Muscle of leg (tissue), 16 donors: ENCODE measurements at places on chromosomes 13 and 19.

- no peaks in the 10 kb centered on the region for H3K36me3 ChIP-seq
- no peaks in the 10 kb centered on the region for H3K4me1 ChIP-seq
- H3K27me3 ChIP-seq, result no peaks in the 10 kb centered on the region
- no peak overlapping the region for H3K27ac ChIP-seq
- no peak for DNase-seq
Observed at GRCh38 chr13:30332456-30333143, 25.2 kb upstream of the KATNAL1 start.

DNA sequence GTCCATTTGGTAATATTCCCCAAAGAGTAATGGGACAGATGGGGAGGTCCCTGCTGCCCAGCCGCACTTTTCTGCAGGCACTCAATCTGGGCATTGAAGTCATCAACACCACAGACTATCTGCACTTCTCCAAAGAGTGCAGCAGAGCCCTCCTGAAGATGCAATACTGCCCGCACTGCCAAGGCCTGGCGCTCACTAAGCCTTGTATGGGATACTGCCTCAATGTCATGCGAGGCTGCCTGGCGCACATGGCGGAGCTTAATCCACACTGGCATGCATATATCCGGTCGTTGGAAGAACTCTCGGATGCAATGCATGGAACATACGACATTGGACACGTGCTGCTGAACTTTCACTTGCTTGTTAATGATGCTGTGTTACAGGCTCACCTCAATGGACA, 295.0 kb downstream of the GPC5 start:
- DNase-seq, result no peak
- H3K27me3 ChIP-seq, result no peaks in the 10 kb centered on the region
- no peaks in the 10 kb centered on the region for H3K4me1 ChIP-seq
- H3K27ac ChIP-seq, result no peak overlapping the region

DNA sequence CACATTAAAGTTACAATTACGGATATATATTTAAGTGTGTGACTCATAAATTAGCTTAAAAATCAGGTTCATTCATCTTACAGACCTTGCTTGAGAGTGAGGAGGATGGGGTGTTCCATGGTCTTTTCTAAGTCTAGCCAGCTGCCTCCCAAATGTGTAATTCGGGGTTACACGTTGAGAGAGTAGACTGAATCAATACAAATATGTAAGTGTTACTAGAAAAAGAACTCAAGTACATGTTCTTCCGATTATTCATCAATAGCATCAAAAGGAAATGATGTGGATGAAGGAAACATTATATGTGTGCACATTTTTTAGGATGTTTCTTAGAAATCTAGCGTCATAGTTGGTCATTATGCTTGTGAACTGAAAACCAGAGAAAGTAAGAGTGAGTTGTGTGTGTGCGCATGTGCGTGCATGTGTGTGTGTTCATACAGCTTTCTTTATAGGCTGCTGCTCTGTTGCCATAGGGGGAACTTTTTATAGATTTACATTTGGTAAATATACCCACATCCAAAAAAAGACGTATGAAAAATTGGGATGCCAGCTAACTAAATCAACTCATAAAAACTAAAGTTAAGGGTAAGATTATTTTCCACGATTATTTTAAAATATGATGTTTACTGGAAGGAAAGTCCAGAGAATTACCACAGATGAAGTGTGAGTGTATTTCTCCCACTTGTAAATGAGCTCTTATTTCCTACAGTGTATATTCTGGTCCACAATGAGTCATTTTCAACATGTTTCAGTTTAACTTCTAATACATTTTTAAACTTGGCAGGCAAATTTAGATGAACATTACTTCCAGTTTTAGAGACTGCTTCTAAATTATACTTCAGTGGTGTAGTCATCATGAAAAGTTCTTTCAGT, 82.4 kb downstream of the PIBF1 start:
- H3K4me1 ChIP-seq, result no peaks in the 10 kb centered on the region
- peak; percentile 94 for DNase-seq
- peak overlapping the region; percentile 73 for H3K27ac ChIP-seq
- H3K4me3 ChIP-seq, result no peak overlapping the region
- H3K27me3 ChIP-seq, result no peaks in the 10 kb centered on the region
- H3K36me3 ChIP-seq, result peaks cover 6% of the 10 kb centered on the region

DNA sequence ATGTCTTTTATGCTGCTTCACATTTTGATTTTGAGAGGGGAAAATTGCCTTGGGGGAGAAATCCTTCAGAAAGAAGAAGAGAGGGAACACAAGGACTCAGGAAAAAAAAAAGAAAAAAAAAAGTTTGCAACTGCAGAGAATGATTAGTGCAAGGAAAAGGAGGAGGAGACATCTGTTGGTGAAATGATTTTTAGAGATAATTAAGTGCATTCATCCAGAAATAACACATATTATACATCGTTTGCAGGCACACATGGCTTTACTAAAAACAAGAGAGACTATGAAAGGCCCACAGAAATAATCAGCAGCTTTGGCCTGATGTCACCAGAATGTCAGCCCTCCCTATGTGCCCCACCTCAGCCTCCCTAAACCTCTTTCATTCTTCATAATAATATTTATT, 1058.2 kb downstream of the PCDH9 start:
- no peak for DNase-seq
- H3K27me3 ChIP-seq, result no peaks in the 10 kb centered on the region
- no peak overlapping the region for H3K4me3 ChIP-seq
- no peaks in the 10 kb centered on the region for H3K4me1 ChIP-seq

- H3K27me3 ChIP-seq, result no peaks in the 10 kb centered on the region
- H3K27ac ChIP-seq, result peak overlapping the region; percentile 84
- H3K4me1 ChIP-seq, result peaks cover 28% of the 10 kb centered on the region
- DNase-seq, result peak; percentile 98
- no peak overlapping the region for H3K4me3 ChIP-seq
Observed at GRCh38 chr19:17553256-17553655, 2.2 kb upstream of the COLGALT1 start.

- H3K27ac ChIP-seq, result peak overlapping the region; percentile 11
- H3K4me3 ChIP-seq, result no peak overlapping the region
- DNase-seq, result peak; percentile 65
- H3K36me3 ChIP-seq, result no peaks in the 10 kb centered on the region
- peaks cover 21% of the 10 kb centered on the region for H3K4me1 ChIP-seq
Observed at GRCh38 chr13:44734201-44734707, 158.1 kb upstream of the TSC22D1 start.

- no peaks in the 10 kb centered on the region for H3K4me1 ChIP-seq
- H3K4me3 ChIP-seq, result no peak overlapping the region
- no peaks in the 10 kb centered on the region for H3K36me3 ChIP-seq
- no peak overlapping the region for H3K27ac ChIP-seq
- DNase-seq, result no peak
- H3K27me3 ChIP-seq, result no peaks in the 10 kb centered on the region
Observed at GRCh38 chr13:60944863-60945262, 470.8 kb downstream of the PCDH20 start.

DNA sequence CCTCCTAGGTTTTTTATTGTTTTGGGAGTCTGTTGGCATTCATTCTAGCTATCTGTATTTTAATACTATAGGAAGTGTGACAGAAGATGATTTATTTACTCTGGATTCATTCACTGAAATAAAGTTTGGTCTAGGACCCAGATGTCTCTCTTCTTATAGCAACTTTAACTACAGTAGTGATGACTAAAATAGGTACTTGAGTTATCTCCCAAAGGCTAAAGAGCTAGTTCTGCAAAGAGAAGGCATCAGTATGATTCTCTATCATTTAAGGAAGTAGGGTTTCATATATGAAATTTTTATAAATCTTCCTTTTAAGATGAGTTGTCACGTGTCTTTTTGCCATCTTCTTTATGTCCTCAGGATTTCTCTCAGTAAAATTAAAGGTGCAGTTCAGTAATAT, 507.4 kb downstream of the KCTD12 start:
- H3K4me1 ChIP-seq, result peaks cover 2% of the 10 kb centered on the region
- no peaks in the 10 kb centered on the region for H3K36me3 ChIP-seq
- H3K4me3 ChIP-seq, result no peak overlapping the region
- H3K27ac ChIP-seq, result no peak overlapping the region

GRCh38 chr19:58361900-58362271, 665 bp downstream of the ZNF497 start:
- DNase-seq, result peak; percentile 65
- H3K36me3 ChIP-seq, result peaks cover 9% of the 10 kb centered on the region
- H3K27ac ChIP-seq, result peak overlapping the region; percentile 98

GRCh38 chr19:1970806-1971502, 30.0 kb downstream of the CSNK1G2 start:
- H3K4me3 ChIP-seq, result no peak overlapping the region
- no peak overlapping the region for H3K27ac ChIP-seq
- peaks cover 5% of the 10 kb centered on the region for H3K4me1 ChIP-seq

DNA sequence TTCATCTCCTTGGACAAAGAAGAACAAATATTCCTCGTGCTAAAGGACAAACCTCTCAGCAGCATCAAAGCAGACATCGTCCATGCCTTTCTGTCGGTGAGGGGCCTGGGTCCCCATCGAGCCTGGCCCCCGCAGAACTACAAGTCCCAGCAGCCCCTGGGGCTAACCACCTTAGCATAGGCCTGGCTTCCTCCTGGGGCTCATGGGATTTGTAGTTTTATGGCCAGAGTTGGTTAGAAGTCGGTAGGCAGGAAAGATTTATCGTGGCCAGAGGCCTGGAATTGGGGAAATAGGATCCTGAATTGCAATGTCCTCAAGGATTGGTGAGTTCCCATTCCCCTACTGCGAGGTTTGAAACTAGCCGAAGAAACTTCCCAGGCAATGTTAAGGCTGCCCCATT, 19.6 kb downstream of the TMEM150B start:
- no peak overlapping the region for H3K27ac ChIP-seq
- peaks cover 36% of the 10 kb centered on the region for H3K36me3 ChIP-seq
- H3K27me3 ChIP-seq, result no peaks in the 10 kb centered on the region
- H3K4me1 ChIP-seq, result peaks cover 11% of the 10 kb centered on the region
